ENCODE measurements at places on chromosomes 11 and 22.

DNA sequence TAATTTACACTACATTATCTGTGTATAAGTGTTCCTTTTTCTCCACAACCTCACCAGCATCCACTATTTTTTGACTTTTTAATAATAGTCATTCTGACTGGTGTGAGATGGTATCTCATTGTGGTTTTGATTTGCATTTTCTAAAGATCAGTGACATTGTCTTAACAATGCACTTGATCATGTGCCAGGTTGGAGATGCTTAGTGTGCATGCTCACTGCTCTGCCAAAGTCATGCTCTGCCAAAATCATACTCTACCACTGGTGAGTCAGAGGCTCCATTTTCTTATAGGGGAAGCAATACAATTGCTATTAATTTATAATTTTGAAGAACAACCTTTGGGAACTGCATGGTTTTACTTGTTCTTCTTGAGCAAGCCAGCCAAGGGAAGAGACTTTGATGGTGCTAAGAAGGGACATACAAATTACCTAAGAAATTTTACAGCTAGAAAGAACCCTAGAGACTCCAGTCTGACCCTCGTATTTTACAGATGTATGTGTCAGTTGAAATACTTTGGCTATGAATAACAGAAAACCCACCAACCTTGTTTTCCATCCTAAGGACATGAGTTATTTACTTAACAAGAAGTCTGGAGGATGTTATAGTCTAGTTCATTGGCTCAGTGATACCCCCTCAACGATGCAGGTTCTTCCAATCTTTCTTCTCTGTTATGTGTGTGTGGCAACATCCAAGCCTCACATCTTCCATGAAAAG, 368.9 kb downstream of the DDX10 start:
- DNase-seq = no peak

- DNase-seq = no peak
Observed at GRCh38 chr11:15829312-15829711, 527.0 kb downstream of the SOX6 start.

GRCh38 chr11:117860139-117860538, 16.3 kb downstream of the FXYD6 start:
- no peak for DNase-seq

DNA sequence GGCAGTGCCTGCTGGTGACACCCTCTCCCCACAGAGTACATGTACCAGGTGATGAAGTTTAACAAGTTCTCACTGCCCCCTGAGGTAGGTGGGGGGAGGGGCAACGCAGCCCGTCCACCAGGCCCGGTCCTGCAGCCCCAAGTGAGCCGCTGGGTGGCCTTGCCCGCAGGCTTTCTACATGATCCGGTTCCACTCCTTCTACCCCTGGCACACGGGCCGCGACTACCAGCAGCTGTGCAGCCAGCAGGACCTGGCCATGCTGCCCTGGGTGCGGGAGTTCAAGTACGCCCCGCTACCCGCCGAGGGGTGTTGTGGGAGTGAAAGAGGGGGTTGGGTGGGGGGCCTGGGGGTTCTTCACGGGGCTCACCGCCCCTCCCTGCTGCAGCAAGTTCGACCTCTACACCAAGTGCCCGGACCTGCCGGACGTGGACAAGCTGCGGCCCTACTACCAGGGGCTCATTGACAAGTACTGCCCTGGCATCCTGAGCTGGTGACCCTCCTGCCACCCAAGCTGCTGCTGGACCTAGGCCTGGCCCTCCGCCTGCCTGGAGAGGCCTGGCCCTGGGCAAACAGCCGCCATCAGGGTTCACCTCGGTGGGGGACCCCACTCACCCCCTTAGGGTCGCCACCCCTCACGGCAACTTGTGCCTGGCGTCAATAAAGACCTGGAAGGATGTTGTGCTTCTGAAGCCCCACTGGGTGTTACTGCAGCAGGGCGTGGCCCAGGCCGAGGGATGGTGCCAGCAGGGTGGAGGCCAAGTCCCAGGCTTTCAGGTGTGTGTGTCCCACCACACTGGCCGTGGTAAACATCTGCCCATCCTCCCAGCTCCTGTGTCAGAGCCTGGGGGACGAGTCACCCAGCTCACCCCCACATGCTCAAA, 2.9 kb downstream of the MIOX start:
- no peak for DNase-seq

DNA sequence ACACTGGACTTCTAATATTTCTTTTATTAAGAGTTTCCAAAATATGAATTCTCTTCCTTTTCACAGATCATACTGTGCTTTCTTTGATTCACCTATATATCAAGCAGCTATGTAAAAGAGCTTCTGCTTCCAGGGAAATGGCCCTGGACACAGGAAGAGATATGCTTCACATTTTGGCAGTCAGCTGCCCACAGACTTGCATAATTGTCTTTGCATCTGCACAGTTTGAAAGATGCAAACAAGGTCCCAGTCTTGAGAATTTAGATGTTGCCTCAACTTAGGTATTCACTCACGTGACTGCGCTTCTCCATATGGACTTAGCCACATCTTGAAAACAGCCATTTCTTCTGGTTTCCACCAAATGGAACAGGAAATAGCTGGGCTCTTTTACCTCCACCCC, 92.3 kb upstream of the POU2AF2 start:
- no peak for DNase-seq

DNA sequence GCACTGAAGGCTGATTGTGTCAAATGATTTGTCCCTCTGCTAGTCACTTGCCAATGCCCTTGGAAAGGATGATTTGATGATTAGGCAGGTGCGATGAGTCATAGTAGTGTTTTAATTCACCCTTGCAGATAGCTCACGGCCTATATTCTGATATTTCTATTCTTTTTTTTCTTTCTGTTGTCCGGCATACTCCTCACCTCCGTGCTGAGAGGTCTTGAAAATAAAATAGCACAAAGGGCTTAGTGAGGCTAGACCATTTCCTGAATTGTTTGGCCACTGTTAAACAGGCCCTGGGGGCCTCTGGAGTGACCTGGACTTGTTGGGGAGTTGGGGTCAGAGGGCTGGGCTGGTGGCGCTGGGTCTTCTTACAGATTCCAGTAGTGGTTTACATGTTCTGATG, 99.8 kb downstream of the ZBTB16 start:
- DNase-seq = no peak

DNA sequence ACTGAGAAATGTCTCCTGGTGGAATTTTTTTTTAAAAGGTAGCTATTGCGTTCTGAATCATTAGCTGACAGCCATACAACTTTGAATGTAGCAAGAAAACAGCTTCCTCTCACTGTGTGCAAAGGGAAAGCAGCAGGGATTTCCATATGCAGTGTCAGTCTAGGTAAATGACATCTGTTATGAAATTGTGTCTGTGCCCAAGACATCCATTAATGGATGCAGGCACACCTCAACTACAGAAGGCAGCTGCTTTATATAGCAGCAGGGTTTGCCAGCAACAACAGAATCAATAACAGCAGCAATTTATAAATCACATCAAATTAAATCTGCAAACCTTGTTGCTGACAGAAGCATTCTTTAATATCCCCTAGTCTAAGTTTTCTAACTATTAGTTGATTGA, 745.3 kb upstream of the RAG2 start:
- DNase-seq = no peak

Measured in inflammatory macrophage treated with lipopolysaccharide for 1 hour (primary cell).